ENCODE measurements at places on chromosomes 13 and 19. TPM values are rescaled to one million over a fixed set of nuclear protein-coding genes. Genes with fewer than 3 reads are reported as not detected.

DNA sequence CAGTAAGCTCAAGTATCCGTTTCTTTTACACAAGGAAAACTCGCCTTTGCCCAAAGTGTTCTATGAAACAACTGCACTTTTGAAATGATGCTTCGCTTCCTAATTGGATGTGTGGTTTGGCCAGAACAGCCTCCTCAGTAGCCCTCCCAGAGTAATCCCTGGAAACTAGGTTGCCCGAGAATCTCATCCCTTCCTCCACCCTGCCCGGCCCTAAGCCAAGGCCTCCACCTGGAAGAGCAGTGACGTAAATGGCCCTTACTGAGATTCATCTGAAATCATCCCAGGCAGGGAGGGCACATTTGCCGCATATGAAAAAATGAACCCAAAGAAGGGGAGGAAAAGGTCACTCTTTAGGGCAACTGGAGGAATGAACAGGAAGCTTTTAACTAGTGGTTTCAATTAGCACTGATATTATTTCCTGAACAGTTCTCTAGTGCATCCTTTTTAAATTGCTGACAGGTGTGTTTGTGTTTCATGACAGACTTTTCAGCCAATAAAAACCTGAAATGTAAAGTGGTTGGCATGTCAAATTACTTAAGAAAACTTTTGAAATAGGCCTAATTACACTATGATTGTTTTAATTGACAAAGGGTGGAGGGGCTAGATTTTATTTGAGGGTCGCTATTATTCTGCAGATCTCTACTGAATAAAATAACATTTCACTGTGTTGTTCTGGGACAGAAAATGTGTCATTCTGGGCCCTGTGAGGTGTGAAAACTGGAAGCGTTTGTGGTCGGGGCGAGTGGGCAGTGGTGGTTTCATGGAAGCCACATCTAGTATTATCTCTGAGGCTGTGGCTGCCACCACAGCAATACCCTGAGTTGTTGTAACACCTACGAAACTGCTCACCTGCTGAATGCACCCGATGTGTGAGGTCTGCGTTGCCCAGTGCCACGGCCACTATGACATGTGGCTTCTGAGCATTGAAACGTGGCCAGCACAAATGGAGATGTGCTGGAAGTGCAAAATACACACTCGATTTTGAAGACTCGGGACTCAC lies 112.1 kb downstream of the ZIC5 start:
- DNase-seq: no peak

DNA sequence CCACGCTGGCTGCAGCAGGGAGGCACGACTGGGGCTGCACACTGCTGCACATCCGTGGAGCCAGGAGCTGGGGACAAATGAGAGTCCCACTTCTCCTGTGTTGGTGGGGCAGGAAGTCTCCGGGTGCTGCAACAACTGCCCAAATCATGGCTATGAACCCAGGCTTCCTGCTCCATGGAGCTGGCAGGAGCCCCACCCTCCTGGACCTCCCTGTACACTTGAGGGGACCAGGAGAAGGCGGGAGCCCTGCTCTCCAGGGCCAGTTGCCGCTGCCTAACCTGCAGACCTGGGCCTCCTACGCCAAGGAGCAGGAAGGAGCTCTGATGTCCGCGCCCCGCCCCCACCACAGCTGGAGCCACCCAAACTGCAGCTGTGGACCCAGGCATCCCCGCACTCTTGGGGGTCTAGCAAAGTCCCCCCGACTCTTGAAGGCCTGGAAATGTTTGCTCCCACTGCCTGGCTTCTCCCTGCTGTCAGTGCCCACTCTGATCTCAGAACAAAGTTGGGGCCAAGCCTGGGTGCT lies 752.1 kb upstream of the PCDH20 start:
- no peak for DNase-seq

Gene FPR1
- 77.5 TPM for total RNA-seq

DNA sequence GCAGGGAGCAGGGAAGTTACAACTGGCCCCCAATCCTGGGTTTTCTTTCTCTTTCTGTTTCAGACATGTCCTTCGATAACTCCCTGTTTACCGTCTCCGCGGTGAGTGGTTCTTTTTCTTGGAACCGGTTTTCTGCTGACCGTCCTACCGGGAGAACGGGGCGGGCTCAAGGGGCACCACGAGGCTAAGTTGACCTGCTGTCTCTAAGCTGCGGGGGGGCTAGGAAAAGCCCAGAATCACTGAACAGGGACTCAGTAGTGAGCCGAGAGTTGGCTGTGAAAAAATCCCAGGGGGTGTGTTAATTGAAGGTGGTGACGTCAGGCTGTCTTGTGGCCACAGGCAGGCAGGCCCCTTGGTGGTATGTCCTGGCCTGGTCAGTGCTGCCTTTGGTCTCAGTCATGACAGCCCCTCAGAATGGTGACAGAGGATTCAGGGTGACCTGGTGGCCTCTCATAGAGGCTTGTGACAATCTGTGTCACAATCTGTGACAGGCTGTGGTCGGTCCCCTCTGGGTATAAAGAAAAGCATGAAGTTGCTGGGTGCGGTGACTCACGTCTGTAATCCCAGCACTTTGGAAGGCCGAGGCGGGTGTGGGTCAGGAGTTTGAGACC lies 8.1 kb upstream of the CARM1 start:
- no peak for DNase-seq

- DNase-seq: no peak
Observed at GRCh38 chr19:46030812-46031550, 8.1 kb upstream of the PGLYRP1 start.

- no peak for DNase-seq
Observed at GRCh38 chr13:23983671-23984070, 86.4 kb upstream of the C1QTNF9B start.

DNA sequence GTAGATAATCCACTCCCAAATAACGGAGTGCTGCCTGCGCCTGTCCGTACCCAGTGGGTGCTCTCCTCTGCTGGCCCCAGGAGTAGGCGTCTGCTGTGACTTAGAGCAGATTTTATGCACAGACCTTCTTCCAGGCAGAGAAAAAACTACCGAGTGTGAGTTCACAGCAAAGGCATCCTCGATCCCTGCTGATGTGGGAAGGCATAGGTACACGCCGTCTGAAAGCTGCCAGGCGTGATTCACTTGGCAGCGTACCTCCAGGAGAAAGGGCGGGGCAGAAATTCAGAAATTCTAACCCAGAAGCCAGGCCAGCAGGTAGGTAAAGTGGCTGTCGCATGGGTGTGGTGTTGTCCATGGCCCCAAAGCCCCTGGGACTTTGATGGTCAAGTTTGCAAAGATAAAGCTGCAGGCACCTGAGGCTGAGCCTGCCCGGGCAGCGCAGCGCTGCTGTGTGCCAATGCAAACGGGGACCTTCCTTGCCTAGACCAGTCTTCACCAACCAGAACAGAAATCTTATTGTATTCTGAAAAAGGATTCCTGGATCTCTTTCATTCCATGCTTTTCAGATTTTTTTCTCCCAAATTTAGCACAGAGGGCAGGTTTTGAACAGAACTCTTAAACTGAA lies 36.3 kb downstream of the COL4A2 start:
- no peak for DNase-seq

GRCh38 chr13:49356223-49356622 lies 87.6 kb downstream of the CAB39L start:
- DNase-seq: no peak

GRCh38 chr13:58056426-58056825 lies 424.9 kb downstream of the PCDH17 start:
- DNase-seq: no peak

Measured in omental fat pad (tissue), 4 donors.